Suppressor macrophage (primary cell): ENCODE measurements at places on chromosomes 7 and 10.
A peak's percentile ranks its signal among the peaks of the same experiment; 100 is the strongest.

DNA sequence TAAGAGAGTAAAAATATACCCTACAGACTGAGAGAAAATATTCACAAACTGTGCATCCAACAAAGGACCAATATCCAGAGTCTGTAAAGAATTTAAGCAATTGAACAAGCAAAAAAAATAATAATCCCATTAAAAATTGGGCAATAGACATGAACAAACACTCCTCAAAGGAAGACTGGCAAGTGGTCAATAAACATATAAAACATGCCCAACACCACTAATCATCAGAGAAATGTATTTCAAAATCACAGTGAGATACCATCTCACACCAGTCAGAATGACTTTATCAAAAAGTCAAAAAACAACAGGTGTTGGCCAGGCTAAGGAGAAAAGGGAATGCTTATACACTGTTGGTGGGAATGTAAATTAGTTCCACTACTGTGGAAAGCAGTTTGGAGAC is 21.9 kb upstream of the ZNF804B start:
- DNase-seq: no peak

DNA sequence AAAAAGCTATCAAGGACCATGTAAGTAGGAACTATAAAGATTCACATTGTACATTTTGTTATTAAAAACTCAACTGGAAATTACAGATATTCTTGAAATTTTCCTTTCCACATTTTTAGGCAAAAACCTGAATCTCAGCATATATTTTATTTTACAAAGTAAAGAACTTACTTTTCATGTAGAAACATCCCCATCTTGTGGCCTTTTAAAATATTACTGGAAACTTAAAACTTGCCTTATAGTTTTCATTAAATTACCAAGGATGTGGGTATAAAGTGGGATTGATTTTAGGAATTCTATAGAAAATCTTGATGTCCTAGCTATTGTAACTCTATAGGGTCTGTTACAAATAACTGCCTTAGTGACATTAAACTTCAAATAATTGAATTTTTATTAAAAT is 10.6 kb downstream of the DBF4 start:
- no peak for DNase-seq

DNA sequence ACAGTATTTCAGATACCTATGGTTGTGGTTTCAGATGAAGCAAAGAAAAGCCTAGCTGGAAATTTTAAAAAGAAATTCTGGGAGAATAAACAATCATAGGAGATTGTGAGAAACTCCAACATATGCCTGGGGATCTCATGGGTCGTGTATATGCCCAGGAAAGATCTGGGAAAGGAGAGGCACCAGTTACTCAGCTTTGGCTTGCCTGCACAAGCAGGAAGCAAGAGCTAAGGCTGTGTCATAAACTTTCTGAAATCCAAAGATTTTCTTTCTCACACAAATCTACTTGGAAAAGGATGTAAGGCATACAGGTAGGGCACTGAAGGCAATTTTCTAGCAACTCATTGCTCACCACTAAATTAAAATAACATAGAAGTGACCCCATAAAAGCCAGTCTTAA is 373.6 kb downstream of the CDC14C start:
- DNase-seq: no peak

- peak; percentile 46 for DNase-seq
These were observed 692 bp downstream of the NEURL1 start for GRCh38 chr10:103493916-103494877.
